ENCODE measurements at places on chromosomes 11 and 22.

GRCh38 chr11:123815122-123815521, 9.0 kb upstream of the OR6M1 start:
- no peak for DNase-seq

- no peak for DNase-seq
Observed at GRCh38 chr11:130523166-130523565, 74.7 kb downstream of the ADAMTS15 start.

DNA sequence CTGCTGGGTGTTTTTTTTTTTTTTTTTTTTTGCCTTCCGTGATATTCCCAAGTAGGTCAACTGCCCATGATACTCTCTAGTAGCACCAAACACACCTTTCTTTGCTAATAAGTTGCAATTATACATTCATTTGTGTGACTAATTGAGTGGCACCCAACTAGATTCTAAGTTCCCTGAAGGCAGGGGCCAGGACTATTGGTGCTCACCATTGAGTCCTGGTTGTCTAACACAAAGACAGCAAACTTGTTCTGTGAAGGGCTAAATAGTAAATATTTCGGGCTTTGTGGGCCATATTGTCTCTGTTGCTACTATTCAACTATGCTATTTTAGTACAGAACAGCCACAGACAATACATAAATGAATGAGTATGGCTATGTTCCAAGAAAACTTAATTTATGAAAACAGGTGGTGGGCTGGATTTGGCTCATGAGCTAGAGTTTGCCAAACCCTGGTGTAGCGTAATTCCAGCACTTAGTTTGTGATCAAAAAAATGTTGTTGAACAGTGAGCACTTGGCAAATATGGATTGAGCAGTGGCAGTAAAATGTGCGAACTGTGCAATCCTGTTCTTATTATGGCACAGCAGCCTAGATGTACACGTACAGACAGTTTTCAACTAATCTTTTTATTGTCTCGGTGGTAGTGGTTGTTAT, 11.3 kb downstream of the ENDOD1 start:
- no peak for DNase-seq

DNA sequence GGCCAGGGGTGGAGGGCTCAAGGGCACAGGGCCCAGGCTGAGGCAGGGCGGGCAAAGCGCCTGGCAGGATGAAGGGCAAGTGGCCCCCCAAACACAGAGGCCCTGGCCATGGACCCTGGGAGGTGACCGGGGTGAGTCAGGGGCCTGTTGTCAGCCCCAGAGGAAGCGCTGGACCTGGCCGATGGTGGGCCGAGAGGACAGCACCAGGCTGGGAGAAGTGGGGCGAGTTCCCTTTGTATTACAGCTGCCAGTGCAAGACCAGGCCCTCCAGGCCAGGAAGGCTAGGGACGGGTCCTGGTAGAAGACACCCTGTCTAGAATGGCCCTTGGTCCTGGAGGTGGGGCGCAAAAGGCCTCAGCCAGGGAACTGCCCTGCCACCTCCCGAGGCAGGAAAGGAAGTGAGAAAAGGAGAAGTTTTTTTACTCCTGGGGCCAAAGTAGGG, 12.8 kb downstream of the CXCR5 start:
- DNase-seq, result no peak

DNA sequence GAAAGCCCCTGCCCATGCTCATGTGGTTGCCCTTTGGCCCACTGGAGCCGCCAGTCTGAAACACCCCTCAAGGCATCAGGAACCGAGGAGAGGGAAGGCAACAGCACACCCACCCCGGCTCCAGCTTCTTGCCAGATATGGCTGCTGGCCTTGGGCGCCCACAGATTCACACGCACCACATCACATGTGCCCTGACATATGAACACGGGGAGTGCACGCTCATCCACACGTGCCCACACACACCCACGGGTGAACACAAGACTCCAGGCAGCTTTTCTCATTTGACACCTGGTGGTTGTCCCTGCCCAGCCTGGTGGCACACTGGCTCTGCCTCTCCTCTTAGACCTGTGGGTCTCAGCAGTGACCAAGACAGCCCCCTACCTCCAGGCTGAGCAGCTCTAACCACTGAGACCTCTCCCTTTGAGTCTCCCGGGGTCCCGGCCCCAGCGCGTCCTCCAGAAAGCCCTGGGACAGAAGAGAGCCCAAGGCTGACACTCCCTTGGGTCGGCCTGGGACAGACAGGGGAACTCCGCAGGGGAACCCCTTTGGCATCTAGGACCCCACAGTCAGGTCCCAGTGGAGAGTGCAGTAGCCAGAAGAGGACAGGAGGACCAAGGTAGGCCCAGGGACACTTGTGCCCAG, 2.7 kb upstream of the MAPK12 start:
- no peak for DNase-seq

DNA sequence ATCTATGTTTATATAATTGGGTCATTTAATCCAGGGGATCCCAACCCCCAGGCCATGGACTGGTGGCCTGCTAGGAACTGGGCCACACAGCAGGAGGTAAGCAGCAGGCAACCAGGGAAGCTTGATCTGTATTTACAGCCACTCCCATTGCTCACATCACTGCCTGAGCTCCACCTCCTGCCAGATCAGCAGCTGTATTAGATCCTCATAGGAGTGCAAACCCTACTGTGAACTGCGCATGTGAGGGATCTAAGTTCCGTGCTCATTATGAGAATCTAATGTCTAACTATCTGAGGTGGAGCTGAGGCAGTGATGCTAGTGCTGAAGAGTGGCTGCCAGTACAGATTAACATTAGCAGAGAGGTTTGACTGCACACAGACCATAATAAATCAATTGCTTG, 32.8 kb downstream of the MS4A2 start:
- DNase-seq, result no peak

Measured in CD4-positive, alpha-beta T cell treated with Interleukin-10 for 1 hour (primary cell).